Fibroblast of the conjunctiva (primary cell): ENCODE measurements at places on chromosomes 1 and 21.

GRCh38 chr1:59154401-59154800, 142.5 kb upstream of the FGGY start:
- DNase-seq: no peak

- DNase-seq: no peak
These were observed 117.0 kb downstream of the CLEC20A start for GRCh38 chr1:178379807-178380206.

DNA sequence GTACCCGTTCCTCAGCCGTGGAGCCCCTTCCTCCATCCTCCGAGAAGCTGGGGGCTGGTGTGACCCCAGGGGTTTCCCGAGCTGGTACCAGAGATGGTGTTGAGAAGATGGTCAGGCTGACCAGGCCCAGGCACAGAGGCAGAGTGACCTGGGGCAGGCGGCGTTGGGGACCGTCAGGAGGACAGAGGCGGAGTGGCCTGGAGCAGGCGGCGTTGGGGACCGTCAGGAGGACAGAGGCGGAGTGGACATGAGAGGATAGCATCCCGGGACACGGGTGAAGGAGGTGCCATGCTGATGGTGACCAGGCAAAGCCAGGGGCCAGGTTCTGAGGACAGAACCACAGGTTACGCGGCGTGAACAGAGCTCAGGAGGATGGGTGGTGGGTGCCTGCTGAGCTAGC, 75.9 kb upstream of the TTC34 start:
- DNase-seq: no peak

DNA sequence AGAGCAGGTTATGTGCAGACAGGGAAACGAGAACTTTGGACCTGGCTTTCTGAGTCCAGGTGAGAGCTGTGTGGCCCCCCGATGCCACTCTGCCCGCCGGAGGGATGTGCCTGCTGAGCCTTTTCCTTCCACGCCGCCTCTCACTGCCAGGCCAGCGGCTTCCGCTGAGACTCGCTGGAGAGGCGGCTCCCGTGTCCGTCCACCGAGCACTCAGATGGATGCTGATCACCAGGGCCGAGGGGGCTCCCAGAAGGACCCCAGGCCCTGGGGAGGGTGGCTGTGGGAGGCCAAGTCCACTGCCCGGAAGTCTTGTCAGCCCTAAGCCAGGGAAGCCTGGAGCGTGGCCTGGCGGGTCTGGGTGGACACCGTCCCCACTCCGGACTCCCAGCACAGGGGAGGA, 16.5 kb downstream of the CSTB start:
- DNase-seq: no peak

DNA sequence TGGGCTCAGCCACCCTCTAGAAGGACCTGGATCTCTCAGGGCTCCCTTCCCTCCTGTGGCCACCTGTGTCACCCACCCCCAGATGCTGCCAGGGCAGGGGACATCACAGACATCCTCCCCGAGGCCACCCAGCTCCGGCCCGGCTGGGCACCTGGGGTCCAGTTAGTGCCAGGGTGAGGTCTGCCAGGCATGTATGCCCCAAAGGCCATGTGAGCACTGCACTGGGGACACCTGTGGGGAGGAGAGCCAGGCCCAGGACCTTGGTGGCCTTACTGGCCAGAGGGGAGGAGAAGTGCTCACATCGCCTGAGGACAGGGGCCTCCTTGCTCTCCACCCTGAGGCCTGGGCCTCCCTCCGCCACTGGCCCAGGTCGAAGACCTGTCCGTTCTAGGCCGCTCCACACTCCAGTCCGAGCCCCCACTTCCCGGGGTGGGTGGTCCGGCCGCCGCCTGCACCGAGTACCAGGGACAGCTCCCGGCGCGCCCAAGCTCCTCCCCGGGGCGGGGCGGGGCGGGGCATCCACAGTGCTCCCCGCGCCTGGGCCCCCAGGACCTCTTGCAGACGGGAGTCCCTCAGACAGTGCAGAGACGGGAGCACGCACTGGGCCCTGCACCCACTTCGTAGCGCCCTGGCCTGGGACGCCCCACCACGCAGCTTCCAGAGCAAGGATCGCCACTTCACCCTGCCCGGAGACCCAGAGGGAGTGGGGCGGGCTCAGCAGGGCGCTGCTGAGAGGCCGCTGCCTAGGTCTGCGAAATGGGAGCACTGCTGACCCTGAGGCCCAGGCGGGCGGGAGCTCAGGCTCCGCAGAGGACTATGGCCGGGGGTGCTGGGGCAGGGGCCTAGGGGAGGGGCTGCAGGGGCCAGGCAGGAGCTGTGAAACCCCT, 34.3 kb upstream of the CCDC27 start:
- DNase-seq: no peak

GRCh38 chr1:117674521-117675400, 68.9 kb downstream of the TENT5C start:
- no peak for DNase-seq

- no peak for DNase-seq
These were observed 59.7 kb upstream of the ZNF326 start for GRCh38 chr1:89935235-89935634.

GRCh38 chr1:32426489-32427255, 32.4 kb upstream of the BSDC1 start:
- DNase-seq: no peak
